ENCODE measurements at places on chromosomes 1 and 21. TPM values are rescaled to one million over a fixed set of nuclear protein-coding genes. Genes with fewer than 3 reads are reported as not detected.

- DNase-seq = no peak
These were observed 147.3 kb downstream of the CLIC6 start for GRCh38 chr21:34815831-34816705.

GUCA2A gene
- total RNA-seq = 2.2 TPM

GBP2 gene
- total RNA-seq = 133 TPM

UBXN10 gene
- 14.6 TPM for total RNA-seq
